Kidney capillary endothelial cell (primary cell): ENCODE measurements at places on chromosomes 4 and X.

- no peak for DNase-seq
These were observed 19.1 kb upstream of the ZXDA start for GRCh38 chrX:57929373-57929772.

GRCh38 chrX:129678614-129679195, 23.9 kb upstream of the APLN start:
- DNase-seq: no peak

- no peak for DNase-seq
These were observed 17.7 kb upstream of the MRFAP1 start for GRCh38 chr4:6622744-6623143.

DNA sequence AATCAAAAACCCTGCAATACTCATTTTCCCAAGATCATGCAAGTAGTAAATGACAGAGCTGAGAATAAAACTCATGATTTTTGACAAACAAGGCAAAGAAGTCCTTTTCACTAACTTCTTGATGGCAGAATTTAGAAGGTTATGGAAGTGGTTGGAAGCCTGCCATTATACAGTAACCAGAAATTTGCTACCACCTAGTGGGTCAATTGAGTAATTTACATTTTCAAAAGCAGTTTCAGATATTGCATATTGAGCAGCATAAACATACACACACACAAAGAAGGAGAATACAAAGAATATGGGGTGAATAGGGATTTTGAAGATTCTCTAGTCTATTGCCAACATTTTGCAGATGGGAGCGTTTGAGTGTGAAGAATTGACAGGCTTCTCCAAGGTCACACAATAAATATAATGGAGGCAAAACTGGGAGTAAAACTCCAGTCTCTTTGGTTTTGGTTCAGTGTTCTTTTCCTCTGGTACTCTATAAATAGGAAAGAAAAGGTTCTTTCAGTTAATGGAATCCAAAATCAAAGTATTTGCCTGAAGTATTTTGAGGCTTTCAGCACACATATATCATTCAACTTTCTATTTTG, 70.2 kb downstream of the GC start:
- DNase-seq: peak; percentile 38

- peak; percentile 54 for DNase-seq
These were observed 110.9 kb upstream of the ANK2 start for GRCh38 chr4:112938461-112939058.

GRCh38 chr4:4455210-4455865, 68.4 kb downstream of the NSG1 start:
- DNase-seq: no peak

GRCh38 chr4:11223311-11223710, 205.4 kb downstream of the HS3ST1 start:
- no peak for DNase-seq

DNA sequence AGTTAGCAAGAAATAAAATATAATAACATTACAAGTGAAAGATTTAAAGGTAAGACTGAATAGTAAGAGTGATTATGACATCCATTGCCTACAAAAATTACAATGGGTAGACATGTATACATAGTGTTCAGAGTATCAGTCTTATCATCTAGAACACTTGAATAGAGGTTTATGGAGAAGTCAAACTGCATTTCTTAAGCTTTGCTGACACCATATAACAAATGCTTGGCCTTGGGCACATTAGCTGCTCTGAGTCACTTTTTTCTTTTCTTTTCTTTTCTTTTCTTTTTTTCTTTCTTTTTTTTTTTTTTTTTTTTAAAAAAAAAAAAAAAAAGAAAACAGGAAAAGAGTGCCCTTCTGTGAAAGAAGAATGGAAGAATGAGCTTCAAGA, 220.0 kb downstream of the SPCS3 start:
- DNase-seq: no peak

- DNase-seq: no peak
These were observed 338.1 kb upstream of the ZCCHC13 start for GRCh38 chrX:73965833-73966232.

- DNase-seq: no peak
These were observed 644 bp downstream of the ERCC6L start for GRCh38 chrX:72238183-72238582.

DNA sequence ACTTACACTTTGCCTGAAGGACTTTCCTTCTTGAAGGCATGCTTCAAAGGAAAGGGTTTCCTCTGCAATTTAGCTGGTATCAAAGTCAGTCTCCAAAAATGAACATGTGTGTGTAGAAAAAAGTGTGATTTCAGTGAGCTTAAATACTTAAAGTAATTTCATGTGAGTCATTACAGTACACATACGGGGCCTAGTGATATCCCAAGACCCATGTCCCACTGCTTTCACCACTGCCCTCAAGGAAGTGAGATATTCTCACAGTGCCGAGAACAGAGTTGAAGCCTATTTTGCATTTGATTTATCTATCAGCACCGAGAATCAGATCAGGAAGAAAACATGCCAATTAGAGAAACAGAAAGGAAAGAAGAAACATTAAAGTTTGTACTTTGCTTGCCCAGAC, 61.0 kb downstream of the CHST7 start:
- DNase-seq: no peak

DNA sequence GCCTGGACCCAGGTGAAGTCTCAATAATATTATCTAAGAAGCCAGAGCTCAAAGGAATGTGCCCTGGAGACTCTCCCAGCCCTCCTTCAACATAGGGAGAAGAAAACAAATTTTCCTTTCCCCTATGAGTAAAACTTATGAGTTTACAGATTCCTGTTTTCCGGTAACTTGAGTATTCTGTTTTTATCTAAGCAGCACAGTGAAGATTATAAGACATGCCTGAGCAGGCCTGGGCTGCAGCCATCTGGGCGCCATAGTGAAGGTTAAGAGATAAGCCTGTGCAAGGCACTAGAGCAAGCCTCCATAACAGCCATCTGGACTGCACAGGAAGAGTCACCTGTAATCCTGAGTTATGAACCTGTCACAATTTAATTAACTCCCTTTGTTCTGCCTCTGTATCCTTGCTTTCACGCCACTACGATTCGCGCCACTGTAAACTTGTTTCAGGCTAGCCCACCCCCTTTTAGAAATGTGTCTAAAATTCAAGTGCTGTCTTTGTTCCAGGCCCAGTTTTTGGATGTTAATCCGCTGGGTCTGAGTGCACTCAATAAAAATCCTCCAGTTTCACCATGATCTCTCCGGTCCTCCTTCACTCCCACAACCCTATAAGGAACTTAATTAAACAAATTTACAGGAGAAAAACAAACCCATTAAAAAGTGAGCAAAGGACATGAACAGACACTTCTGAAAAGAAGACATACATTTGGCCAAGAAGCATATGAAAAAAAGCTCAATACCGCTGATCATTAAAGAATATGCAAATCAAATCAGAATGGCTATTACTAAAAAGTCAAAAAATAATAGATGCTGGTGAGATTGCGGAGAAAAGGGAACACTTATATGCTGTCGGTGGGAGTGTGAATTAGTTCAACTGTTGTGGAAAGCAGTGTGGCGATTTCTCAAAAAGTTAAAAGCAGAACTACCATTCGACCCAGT, 189.5 kb downstream of the APBB2 start:
- no peak for DNase-seq

DNA sequence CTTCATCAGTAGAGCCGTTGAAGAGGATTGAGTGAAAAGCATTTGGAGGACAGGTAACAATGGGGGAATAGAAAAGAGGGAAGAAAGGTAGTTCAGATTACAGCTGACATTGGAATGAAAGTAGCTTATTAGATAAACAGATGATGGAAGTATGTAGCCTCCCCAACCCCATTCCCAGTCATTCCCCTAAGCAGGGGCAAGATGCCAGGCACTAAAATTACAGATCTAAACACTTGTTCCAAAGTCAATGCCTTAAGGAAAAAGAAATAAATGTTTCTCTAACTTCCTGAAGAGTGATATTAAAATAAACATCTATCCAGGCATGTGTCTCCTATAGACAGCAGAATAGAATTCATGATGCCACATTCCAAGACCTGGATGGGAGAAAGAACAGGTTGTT, 350.8 kb downstream of the PDGFC start:
- no peak for DNase-seq

GRCh38 chrX:10254739-10255138, 98.0 kb downstream of the CLCN4 start:
- no peak for DNase-seq
